Kasumi-1 (cell line): ENCODE measurements at places on chromosomes 5 and 9.
A peak's percentile ranks its signal among the peaks of the same experiment; 100 is the strongest.

DNA sequence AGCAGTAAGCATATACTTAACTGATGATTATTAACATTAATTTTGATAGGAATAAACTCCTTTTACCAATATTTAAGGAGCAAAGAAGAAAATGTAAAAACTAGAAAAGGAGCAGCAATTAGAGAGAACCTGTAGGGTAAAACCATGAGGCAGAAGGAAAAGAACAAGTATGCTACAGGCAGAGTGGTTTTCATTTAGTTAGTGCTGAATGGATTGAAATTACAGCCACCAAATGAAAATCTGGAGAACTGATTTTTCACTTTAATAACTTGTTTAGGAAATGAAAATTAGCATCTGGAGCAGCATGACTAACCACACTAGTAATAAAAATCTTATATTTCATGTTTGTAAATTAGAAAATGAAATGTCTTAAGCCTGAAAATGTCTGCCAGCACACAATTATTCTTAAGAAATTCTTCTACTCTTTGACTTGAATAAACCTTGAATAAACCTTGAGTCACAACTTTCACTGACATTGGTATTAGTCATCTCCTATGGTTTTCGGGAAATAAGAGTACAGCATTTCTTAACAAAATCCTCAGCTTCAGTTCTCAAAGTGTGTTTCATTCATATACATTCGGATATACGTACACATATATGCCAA, 1504.9 kb upstream of the C9orf72 start:
- no peak for DNase-seq

- no peak for DNase-seq
Observed at GRCh38 chr5:154243736-154244135, 53.2 kb downstream of the GALNT10 start.

GRCh38 chr9:117095081-117095480, 319.8 kb downstream of the ASTN2 start:
- DNase-seq: no peak

DNA sequence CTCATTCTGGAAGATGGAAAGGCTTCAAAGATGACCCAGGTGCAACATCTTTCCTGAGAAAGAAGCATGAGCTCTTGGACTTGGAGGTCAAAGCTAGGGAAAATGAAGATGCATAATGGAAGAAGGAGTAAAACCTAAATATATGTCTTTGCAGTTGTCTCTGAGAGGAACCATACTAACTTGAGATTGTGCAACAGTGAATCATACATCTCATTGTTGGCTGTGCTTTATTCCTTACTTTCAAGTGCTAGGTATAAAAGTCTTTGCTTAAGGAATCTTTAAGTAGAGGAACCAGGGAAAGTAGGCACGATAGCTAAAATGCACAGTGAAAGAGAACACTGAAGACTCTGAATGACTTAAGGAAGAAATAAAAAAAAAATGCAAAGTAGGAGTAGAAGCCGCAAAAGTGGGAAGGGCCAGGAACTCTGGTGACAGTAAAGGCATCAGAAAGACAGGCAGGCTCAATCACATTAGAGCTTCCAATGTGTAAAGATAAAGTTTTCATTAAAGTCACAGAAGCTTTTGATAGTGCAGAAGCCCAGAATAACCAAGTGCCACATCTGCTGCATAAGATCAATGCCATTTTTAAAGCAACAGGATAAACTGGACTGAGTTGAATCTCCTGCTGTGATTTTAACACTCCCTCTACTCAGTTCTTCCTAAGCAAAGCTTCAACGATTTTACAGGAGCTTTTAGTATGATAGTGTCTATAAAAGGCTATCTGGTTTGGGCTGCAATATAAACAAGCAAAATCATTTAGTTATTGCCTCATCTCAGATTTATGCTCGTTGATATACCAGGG, 432.3 kb upstream of the EDIL3 start:
- DNase-seq: no peak

DNA sequence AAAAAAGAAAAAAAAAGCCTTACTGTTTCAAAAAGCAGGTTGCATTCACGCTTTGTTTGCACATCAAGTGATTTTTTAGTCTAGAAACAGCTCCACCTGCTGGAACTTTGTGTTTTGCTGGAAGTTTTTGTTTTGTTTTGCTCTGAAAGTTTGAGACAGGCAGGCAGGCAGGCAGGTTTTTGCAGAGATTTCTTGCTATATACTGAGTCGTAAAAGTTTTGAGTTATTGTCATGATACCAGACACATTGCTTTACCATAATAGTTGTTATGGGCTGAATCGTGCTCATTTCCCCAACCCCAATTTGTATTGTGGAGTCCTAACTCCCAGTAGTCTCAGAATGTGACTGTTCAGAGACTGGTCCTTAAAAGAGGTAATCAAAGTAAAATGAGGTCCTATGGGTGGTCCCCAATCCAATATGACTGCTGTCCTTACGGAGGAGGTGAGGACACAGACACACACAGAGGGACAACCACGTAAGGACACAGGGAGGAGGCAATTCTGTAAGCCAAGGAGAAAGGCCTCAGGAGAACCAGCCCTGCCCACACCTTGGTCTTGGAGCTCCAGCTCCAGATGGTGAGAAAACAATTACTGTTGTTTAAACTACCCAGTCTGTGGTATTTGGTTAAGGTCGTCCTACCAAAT, 20.9 kb downstream of the OR2Y1 start:
- peak; percentile 47 for DNase-seq

DNA sequence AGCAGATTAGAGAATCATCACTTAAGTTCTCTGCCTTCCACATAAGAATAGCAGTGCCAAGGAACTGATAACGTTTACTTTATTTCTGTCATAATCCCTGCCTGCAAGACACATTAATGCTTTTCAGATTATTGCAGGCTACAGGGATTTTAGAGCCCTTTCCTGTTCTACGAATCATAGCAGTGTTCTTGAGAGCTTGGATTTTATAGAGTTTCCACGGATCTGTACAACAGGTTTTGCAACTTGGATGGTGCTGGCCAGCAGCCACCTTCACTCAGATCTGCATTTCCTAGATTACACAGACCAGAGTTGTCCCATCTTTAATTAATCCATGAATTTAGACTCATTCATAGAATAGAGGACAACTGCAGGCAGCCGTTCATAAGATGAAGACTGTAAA, 38.1 kb downstream of the SLC12A2 start:
- no peak for DNase-seq

- no peak for DNase-seq
Observed at GRCh38 chr9:86722706-86723075, 224.6 kb downstream of the GAS1 start.

GRCh38 chr5:114830114-114830513, 339.6 kb downstream of the TRIM36 start:
- no peak for DNase-seq

DNA sequence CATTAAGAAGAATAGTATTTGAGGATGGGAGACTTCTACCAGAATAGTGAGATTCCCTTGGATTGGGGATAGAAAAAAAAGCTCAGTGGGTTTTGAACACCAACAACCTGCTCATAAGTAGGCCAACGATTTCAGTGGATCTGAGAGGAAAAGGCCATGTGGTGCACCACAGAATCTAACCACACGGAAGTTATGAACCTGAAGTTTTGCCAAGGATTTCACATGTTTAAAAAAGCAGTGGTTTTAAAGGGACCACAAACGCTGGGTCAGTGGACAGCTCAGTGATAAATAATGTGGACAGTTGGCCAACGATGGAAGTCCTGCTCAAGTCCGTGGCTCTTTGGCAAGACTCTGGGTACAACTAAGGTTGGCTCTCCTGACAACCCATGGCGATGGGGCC, 107.2 kb upstream of the TXNDC8 start:
- DNase-seq: no peak

DNA sequence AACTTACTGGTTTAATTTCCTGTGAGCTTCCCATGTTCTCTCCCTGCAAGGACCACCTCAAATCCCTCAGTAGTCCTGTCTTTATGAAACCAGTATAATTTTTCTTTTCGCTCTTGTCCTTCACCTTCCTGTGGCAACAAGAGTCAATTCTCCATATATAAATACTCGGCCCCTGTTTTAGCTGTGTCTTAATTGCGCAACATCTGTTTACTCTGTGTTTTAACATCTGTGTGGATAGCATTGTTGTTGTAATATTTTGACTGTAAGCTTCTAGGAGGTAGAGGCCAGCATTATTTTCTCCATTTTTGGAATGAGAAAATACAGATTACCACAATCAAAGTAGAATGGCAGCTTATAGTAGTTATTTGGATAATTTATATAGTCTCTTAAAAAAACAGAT, 30.2 kb upstream of the CDKN2B start:
- DNase-seq: no peak

DNA sequence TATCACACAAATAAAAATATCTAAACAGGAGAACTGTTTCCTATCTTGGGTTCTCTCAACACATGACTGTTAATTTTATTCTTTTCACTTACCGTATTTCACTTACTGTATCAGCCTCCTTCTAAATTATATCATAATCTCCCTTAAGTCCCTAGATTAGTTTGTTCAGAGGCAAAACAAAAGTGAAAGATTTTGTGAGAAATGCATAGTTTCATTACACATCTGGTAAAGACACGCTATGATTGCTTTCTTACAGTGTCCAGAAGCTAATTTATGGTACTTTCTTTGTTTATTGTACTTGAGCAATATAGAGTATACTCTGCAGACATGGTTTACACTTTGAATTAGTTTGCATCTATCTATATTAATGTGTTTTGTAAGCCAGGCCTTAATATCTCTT, 159.7 kb upstream of the TLX3 start:
- no peak for DNase-seq

- DNase-seq: no peak
Observed at GRCh38 chr9:11158063-11158462, 545.3 kb upstream of the PTPRD start.

DNA sequence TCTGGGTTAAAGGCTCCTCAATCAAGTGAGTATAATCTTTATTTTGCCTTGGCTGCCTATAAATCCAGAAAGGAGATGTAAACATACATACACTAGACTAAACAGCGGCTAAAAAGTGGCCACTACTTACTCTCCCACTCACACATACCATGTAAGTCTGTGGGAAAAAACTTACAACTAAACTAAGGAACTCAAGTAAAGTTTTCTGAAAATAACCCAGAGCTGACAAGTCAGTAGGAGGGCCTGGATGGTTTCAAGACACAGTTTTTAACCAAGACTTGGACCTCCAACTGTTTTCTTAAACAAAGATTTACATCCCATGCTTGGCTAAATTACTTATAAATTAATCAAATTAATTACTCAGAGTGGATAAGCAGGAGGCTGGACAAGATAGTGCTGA, 64.5 kb downstream of the CEP120 start:
- DNase-seq: no peak

- DNase-seq: no peak
Observed at GRCh38 chr5:39284552-39284951, 65.2 kb upstream of the FYB1 start.

DNA sequence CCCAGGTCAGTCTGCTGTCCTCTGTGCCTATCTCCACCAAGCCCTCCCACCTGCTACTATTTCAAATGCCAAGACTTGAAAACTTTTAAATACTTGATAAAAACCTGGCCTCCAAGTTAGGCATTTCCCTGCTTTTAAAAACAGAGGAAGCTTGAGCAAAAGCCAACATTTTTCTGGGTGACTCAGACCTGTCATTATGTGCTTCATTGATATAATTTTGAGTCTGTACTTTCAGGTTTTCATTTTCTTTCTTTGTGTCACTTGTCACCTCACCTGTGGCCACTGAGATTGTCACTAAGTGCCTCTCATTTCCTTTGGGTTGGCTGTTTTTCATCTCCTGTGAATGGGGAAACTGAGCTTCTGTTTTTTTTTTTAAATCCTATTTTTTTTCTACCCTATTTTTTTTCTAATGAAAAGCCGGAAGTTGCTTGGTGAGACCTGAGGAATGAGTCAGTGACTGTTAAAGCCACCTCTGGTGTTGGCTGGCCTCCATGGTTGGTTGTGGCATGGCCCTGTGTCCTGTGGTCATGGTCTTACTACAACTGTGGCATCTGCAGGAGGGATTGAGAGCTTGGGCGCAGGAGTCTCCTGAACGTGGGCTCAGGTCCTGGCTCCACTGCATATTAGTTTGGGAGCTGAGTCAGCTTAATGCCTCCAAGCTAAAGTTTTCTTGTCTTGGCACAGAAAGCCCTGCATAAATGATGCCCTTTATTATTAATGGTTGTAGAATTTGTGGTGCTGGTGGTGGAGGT, 56.7 kb downstream of the ARHGAP26 start:
- peak; percentile 46 for DNase-seq

DNA sequence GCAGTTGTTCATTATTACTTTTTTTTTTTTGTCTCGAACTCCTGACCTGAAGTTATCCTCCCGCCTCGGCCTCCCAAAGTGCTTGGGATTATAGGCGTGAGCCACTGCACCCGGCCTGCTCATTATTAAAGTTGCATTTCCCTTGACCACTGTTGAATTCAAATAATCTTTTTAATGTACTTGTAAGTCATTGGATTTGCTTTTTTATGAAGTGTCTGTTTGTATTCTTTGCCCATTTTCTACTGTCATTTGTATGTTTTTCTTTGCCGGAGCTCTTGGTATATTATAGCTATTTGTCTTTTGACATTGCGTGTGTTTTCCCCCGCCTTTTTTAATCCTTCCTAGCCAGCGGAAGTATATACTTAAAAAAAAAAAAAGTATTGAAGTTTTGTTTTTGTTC, 22.0 kb downstream of the LRRTM2 start:
- no peak for DNase-seq

DNA sequence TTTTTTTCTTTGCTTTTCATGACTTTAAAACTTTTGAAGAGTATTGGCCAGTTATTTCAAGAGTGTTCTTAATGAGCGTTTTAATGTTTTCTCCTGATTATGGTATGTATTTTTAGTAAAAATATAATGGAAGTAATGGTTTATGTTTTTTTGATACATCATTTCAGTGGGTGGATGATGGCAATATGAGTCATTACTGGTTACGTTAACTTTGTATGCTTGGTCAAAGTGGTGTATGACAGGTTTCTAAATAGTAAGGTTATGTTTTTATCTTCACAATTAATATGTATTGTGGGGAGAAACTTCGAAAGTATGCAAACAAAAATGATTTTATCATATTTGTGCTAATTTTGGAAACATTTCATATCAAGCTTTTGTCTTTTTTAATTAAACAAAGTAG, 176.7 kb upstream of the PRDM9 start:
- no peak for DNase-seq

DNA sequence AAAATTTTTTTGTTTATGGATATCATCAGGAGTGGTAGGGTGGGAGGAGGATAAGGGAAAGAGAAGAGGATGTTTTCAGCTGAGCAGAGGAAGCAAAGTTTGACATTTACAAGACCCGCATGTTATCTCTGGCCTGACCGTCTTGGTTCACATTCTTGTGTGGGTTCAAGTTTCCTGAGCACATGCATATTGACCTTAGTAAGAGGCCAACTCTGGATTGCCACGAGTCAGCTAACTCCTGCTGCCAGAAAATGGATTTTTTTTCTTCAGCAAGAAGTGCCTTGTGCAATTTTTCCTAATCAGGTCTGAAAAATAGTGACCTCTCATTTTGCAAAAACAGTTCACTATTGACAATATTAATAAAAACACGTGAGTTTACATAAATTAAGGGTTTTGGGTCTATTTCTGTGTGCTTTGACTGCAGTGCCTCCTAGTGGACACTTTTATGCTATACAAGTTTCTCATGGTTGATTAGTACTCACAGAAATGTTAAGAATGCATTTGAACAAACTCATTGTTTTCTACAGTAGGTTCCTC, 27.1 kb upstream of the BASP1 start:
- peak; percentile 82 for DNase-seq
